ENCODE measurements at places on chromosomes 3 and 15. TPM values are rescaled to one million over a fixed set of nuclear protein-coding genes. Genes with fewer than 3 reads are reported as not detected.
A peak's percentile ranks its signal among the peaks of the same experiment; 100 is the strongest.

DNA sequence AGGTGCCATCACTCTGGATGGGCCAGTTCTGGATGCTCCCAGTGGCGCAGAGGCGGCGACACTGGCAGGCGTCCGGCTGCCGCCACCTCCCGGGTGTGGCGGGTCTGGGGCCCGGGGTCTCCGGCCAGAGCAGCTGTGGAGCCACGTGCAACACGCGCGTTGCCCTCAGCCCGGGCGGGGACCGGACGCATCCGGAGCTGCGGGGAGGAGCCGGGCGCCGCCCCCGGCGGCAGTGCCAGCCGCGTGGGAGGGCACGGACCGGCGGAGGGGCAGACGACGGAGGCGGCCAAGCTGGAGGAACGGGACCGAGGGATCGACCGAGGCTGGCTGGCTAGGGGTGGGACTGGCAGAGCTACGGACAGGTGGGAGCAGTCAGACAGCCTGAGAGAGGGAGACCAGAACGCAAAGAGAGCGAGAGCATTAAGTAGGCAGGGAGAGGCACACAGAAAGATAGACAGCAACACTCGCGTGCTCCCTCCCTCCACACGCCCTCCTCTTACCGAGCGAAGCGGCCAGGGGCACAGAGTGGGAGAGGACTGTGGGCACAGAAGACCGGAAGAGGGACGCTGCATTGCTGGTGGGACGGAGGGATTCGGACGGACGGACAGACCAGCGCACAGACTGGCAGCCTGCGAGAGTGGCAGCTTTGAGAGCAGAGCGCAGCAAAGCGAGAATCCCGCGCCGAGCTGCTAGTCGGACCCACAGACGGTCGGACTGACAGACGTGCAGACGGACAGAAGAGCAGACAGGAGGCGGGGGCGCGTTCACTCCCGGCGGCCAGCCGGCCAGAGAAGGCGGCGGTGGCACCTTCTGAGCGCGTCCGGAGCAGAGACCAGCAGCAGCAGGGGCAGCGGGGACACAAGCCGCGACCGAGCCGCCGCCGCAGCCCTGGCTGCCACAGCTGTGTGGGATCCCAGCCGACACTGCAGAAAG, at the start of gene ARPP21:
Gene ARPP21 (plus strand): TSS at position 272 of the 933 bp plus-strand sequence. CDS start 42,227 bp downstream, outside the sequence.
- DNase-seq: no peak

- DNase-seq: no peak
Observed at GRCh38 chr15:53976844-53977392, 1.3 kb upstream of the UNC13C start.

DNA sequence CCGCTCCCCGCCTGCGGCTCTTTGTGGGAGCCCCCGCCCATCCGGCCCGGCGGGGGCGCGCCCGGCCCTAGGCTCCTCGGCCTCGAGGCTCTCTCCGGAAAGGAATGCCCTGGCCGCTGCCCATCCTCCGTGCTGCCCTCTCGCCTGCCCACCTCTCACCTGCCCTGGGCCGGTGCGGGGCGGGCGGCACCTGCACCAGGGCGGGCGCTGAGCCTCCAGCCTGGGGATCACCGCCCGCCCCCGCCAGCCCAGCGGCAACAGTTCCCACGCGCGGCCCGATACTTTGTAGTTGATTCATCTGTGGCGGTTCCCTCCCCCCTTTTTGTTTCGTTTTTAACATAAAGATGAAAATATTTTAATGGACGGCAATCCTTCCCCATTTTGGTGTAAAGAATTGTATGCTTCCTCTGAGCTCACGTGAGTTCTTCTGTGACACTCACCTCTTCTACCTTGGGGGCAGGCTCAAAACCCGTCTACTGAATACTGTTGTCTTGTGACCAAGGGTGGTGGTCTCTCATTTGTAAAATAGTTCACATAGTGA, 1.9 kb downstream of the KLF13 start:
- peak; percentile 76 for DNase-seq

DNA sequence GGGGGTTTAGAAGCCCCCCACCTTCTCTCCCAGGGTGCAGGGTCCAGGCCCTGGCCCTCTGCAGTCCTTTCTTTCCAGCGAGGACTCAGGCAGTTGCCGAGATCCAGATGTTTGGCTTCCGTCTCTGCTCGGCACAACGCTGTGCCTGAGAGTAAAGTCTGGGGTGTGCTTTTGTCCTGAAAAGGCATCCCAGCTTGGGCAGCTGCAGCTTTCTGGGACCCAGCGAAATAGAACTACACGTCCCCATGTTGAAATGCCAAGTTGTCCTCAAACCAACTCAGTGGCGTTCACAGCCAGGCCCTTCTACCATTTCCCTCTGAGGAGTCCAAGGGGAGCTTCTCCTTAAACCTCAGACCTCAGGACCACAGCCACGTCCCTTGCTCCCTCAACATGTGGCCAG, 23.1 kb downstream of the FGD5 start:
- no peak for DNase-seq

- no peak for DNase-seq
Observed at GRCh38 chr3:20380295-20380694, 194.3 kb upstream of the SGO1 start.

- no peak for DNase-seq
Observed at GRCh38 chr3:66406831-66407610, 93.8 kb downstream of the LRIG1 start.

DNA sequence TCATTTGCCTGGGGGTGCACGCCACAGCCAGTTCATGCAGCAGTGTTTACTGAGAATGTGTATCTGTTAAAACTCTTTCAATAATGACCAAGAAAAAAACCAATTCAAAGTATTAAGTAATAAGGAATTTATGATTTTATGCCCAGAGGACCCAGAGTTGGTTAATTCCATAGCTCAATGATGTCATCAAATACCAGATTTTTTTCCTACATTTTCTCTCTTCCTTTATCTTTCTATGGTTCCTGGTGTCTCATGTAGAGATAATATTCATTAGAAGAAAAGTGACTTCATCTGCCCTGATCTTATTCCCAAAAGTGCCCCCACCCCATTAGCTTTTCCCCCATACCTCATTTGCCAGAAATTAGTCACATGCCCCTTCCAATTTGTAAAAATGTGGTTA, 44.6 kb upstream of the LMCD1 start:
- no peak for DNase-seq

- no peak for DNase-seq
Observed at GRCh38 chr3:152710549-152710948, 124.4 kb upstream of the P2RY1 start.

DNA sequence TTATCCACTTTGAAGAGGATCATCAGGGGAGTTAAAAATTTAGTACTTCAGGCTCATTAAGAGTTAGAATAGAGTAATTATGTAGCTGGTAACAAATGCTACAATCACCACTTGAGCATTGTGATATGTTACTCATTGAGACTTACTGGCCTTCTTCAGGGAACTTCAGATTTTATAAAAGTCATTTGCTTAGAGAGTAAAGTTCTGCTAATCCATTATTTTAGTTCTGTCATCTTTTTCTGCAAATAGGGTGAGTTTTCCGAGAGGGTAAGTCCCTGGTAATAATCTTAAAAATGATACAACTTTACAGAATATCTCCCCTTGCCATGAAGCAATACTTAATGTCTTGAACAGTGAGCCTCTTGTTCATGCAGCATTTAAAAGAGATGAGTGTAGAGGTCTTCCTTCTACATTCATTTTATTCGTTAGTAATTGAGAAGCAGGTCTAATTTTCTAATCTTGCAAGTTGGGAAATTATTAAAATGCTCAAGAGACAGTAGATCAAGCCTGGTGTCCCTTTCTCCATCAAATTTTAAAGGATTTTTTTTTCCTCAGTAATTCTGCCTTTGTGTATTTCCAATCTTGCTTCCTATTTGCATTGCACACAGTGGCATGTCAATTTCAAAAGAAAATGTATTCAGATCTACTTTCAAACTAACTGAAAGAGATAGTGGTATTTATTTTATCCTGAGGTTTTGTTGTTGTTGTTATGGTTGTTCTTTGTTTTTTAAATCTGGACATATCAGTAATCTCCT, 52.6 kb downstream of the MBNL1 start:
- DNase-seq: no peak

DNA sequence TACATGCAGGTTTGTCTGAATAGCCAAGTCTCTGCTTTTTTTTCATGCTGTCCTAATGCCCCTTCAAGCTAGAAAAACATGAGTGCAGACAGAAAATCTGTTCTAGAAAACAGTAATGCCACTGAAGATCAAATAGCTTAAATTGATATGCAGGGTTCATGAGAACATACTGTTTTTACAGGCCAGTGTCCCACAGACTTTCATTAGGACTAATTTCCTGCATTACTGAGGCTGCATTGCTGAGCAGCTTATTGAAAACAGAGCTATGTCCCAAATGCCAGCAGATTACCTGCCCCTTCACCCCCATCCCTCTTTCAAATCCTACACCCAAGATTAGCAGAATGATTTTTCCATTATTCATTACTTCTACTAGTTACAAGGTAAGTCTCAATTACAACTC, 665 bp downstream of the TM4SF18 start:
- no peak for DNase-seq

DNA sequence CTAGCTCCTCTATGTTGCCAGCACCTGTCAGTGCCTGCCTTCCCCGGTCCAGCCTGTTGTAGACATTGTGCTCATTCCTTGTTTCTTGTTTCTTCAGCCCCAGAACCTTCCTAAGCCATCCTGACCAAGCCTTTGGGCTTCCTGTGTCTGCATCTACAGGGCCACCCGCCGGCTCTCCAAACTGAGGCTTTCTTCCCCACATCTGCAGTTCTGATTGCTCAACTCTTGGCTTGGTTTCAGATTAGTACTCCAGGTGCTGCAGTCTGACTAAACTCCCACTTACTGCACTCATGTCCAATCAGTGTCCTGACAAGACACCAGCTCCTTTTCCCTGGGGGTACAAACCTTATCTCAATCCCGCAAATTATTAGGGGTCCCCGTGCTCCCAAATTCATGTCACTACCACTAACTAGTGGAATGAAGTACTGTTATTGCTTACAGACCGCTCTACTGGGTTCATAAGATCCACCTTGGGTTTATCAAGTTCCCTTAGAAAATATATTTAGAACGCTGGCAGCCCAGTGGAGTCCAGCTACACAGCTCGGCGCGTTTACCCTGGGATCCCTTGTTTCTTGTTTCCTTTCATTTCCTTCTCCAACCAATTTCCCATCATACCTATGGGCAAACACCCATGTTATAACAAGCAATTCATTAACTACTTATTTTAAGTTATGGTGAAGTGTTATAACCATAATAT, 114.2 kb upstream of the TJP1 start:
- no peak for DNase-seq

DNA sequence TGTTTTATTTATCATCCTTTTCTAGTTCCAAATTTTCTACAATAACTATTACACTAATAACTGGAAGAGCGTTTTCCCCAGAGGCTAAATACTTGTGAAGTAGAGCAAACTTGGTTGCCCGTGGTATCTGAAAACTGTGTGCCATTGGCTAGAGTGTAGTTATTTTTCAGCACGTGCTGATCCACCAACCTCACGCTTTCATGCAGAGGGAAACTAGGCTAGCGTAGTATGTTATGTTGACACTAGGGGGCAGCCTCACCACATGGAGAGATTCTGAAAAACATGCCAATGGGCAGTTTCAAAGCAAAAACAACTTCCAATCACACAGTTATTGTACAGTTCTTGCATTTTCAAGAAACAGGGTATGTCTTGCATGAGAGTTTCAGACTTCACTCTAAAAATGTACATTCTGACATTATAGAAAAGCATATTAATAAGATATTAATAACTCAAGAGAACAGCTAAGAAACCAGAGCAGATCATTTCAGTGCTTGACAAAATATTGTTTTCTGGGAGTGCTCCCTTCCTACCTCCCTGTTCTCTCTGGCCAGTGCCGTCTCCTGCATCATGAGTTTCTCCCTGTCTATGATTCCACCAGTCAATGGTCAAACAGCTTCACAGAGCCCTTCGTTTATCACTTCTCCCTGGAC, 39.7 kb downstream of the SPATA12 start:
- peak; percentile 36 for DNase-seq

DNA sequence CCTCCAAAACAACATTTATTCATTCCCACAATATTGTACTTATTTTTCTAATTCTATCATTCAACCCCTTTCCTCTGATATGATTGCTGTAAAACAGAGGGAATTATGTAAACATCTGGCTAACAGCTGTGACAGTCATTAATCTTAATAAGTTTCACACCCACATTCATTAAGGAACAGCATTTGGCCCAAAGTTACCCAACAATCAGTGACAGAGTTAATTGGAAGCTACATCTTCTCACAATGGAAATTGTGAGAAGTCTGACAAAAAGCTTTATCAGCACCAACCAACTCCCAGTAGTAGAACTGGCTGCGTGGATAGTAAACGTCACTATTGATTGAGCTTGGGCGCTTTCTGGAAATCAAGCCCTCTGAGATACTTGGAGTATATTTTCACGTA, 165.8 kb upstream of the SLC24A5 start:
- no peak for DNase-seq

GRCh38 chr3:13338231-13338630, 81.9 kb downstream of the NUP210 start:
- no peak for DNase-seq

DNA sequence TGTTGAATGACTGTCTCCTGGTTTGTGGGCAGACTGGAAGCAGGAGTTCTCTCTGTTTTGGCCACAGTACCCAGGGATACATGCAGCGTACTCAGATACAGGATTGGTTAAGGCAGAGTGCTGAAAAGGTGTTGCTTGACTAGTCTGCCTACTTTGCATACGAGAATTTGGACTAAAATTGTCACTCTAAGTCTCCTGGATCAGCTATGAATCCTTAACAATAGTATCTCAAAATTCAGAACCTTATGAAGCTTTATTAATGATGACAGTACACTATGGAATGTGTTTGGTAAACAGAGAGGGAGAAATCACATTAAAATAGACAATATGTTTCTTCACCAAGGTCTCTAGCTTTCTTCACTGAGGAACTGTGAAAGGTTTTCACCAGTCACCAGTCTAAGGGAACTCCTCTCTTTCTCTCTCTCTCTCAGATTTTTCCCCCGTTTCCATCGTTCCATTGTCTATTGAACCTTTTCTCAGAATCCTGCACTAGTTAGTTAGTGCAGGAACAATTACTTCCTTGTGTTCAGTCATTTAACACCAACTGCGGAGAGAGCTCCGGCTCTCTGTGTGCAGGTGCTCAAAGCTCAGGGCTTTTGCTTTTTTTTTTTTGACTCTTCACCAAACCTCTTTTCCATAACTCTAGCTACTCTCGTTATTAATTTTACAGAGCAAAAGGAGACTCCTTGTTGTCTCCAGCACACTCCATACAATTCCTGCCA, 85.9 kb upstream of the FNDC3B start:
- no peak for DNase-seq

DNA sequence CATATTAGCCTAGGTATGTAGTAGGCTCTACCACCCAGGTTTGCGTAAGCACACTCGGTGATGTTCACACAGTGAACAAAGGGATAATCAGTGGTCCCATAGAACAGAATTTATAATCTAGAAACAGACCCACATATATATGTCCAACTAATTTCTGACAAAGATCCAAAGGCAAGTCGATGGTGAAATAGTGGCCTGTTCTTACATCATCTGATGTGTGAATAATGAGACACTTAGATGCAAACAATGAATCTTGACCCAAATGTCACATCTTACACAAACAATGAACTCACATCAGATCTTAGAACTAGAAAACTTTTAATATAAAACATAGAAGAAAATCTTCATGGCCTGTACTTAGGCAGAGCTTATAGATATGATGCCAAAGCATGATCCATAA, 17.6 kb upstream of the TM2D3 start:
- no peak for DNase-seq

The PLS1 gene
- total RNA-seq: 4.1 TPM

The C15orf40 gene
- 34.2 TPM for total RNA-seq

The AGBL1 gene
- not detected for total RNA-seq

The PP2D1 gene
- not detected for total RNA-seq

The KIF7 gene
- 2.4 TPM for total RNA-seq

The EPHA6 gene
- not detected for total RNA-seq

The SLC22A14 gene
- not detected for total RNA-seq

All from CD8-positive, alpha-beta memory T cell (primary cell).